ENCODE measurements at places on chromosomes 12 and 14.

DNA sequence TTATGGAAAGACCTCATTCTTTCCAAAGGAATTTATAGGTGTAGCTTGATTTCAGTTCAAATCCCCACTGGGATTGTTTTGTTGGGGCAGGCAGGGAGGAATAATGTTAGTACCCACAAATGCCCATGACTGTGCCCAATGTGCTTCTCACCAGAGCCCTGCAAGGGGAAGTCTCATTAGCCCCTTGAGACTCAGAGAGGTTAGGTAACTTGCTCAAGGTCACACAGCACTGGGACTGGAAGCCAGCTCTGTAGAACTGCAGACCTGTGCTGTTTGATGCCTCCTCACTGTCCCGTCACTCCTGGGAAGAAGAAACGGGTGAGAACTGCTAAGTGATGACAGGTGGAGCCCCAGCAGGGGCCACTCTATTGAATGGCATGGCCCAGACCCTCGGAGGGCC, 8.9 kb downstream of the ANKRD9 start:
- DNase-seq = no peak

DNA sequence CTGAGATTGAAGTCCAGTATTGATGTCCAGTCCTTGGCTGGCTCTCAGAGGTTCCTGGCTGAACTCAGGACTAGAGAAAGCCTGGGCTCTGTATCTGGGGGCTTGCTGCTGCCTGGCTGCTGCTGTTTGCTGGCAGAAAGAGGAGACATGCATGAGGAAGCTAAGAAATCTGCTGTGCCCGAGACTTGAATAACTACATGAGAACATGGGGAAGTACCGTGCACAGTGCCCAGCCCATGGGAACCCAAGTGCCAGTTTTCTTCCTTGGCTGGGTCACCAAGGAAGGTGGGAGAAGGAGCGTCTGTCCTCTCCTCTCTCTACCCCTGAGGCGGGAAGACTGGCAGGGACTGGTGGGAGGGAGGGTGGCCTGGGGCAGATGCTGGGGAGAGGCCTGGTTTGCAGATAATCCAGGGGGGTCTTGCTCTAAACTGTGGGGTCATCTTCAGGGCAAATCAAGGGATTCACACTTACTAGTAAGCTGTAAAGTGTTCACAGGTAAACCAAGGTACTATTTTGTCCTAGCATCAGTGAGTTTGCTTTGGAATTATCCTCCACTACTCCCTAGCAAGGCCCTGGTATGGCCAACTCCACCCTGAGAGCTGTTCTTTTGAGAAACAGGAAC, 13.8 kb upstream of the ZFP36L1 start:
- no peak for DNase-seq

DNA sequence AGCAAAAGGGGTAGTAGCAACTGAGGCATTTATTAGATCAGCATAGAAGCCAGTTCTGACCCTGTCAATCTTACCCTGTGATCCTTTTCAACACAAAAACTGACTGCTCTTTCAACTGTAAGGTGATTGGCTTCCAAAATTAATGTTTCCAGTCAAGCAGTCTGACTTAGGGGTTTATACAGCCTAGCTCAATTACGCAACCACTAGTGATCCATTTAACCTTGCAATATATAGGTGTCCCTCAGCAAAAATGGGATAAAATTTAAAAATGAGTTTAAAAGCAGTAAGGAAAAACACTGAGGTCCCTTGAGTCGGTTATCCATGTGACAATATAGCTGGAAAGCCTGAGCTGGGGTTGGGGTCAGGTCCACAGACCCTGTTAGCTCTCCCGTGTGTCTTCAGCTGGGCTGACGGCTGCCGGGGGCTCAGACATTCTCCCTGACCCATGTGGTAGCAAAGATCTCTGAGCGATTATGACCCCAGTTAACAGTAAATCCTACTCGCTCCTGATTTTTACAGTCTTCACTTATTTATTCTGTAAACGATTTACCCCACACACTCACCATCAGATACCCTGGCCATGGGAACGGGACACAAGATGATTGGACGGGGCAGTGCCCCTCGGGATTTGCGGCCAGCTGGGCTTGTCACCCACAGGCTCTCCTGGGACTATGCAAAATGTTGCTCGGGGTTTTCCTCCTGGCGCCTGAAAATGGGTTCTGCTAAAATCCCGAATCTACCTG, 16.6 kb downstream of the ADGRD1 start:
- no peak for DNase-seq

DNA sequence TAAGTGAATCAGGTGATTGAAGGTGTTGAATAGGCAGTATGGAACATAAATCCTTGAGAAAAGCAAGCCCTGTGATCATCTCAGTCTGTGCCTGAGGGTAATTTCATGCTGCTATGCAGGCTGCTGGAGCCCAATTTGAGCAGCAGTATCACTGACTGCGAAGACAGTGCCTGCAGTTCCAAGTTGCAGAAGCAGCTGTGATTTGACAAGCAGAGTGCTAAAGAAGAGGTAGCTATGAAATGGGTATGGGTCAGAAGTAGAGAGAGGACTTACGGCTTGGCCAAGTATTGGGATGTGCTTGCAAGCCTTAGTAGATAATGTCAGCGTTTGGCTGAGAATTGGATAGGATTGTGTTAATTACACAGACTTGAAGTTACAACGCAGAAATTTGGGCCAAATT, 22.5 kb downstream of the PIK3C2G start:
- DNase-seq = no peak

DNA sequence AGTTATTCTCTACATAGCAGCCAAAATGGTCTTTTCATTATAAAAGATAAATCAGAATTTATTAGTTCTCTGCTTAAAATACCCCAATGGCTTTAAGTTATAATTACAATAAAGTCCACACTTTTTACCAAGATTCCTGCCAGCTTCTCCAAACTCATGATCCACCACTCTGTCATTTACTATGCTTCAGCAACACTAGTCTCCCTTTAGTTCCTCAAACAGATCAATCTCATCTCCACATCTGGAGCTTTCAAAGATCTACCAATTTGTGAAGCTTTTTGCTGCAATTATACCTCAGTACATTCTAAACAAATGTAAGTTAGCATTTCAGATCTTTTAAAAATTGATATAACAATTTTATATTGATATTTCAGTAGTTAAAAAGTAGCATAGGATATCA, 24.9 kb downstream of the CATSPERB start:
- DNase-seq = no peak

DNA sequence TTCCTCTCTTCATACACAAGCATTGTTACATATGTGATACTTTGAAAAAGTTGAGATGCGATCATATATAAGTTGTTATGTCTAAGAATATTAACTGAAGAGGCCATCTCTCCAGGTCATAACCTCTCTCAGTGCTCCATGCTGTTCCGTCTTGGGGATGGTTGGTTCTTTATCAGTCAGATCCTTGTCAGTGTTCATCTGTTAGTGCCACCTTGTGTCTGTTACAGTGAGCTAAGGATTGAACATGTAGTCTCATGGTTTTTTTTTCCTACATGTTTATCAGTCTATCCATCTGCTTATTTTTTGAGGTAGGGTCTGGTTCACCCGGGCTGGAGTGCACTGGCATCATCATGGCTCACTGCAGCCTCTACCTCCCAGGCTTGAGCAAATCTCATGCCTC, 30.5 kb downstream of the EP400 start:
- DNase-seq = no peak

- DNase-seq = no peak
Measured at GRCh38 chr12:91978143-91978542, 167.5 kb downstream of the BTG1 start.

- no peak for DNase-seq
Measured at GRCh38 chr14:64998455-64998931, 11.8 kb downstream of the FNTB start.

DNA sequence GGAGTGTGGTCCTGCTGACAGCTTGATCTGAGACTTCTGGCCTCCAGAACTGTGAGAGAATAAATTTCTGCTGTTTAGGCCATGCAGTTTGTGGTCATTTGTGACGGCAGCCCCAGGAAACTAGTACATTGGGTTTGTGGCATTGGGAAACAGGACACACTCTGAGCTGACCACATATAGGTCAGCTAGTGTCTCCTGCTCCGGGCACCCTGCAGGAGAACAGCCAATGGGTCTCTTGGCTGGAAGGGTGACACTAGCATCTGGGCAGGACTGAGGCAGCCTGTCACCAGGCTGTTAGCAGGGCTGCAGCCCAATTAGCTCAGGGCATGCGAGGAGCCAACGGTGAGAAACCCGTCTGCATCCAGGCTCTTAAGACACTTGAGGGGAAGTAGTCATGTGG, 83.2 kb downstream of the PITPNM2 start:
- DNase-seq = no peak

GRCh38 chr12:116980083-116980482, 69.3 kb downstream of the FBXW8 start:
- no peak for DNase-seq

- no peak for DNase-seq
Measured at GRCh38 chr14:78519863-78520262, 349.7 kb downstream of the NRXN3 start.

- DNase-seq = peak; percentile 20
Measured at GRCh38 chr12:110176745-110177144, 52.6 kb downstream of the IFT81 start.

DNA sequence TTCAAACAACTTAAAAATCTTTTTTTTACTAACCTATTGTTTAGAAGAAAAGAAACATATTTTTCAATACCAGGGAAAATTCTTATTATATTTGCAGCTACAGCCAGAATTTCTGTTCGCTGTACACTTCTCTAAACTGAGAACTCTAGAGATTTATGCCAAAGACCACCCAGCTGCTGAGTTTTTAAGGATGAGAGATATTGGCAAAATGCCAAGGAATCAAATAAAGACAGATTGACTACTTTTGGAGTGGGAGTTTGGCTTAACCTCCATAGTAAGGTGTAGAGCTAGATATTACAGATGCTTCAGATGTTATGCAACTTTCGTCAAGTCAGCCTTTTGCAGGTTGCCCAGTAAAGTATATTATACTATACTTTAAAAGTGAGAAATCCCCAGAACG, 71.8 kb downstream of the TTLL5 start:
- DNase-seq = no peak

DNA sequence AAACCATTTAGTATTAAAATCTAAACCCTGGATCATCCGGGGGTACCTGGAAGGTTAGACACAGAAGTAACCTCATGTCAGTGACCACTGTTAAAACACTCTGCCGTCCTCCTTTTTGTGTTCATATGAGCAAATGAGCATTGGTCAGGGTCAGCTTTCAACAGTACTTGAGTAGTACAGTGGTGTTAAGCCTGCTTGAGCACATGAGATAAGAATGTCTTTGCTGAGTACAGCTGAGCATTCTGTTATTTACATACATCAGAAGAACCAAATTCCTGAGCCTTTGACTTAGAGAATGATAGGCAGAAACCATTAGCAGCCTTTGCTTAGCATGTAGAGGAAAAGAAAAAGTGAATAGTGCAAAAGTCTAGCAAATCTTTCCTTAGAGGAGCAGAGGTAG, 38.6 kb upstream of the LRTM2 start:
- no peak for DNase-seq

Measured in NCI-H2081 (cell line).